ENCODE measurements at places on chromosomes 4 and X.

DNA sequence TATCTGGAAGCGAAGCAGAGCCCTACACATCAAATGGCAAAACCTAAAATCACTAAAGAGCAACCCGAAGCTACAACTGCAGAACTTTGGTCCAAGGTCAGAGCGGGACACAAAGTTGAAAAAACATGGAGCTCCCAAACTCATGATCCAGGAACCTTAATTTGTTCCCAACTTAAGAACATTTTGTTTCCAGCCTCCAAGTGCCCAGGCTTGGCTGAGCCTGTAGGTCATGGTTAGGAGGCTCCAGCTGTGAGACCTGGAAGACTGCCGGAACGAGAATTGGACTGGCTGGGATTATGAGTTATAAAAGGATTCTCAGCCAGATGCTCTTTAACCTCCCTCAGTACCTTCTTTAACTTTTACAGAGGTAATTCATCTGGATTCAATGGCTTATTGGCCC, 349.1 kb upstream of the DDX53 start:
- no peak overlapping the region for H3K27ac ChIP-seq
- H3K4me3 ChIP-seq = no peak overlapping the region
- no peaks in the 10 kb centered on the region for H3K36me3 ChIP-seq
- DNase-seq = no peak

DNA sequence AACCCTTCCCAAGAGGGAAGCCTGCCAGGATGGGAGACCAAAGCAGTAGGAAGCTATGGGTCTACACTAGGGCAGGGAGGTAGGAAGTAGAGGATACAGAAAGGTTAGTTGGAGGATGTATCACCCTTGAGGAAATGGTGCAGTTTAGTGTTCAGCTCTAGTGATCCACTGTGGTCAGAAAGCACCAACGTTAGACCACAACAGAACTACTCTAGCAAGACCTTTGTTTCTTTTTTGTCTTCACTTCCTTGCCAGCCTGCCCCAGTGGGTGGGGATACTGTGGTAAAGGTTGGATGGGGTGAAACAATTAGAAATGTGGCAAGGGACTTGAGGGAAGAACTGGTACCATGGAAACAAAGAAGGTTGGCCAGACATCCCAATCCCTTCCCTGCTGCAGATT, 83.3 kb downstream of the DDIT4L start:
- H3K27ac ChIP-seq = no peak overlapping the region
- no peaks in the 10 kb centered on the region for H3K4me1 ChIP-seq
- no peak for DNase-seq
- H3K4me3 ChIP-seq = no peak overlapping the region
- H3K36me3 ChIP-seq = no peaks in the 10 kb centered on the region

GRCh38 chr4:4387531-4388310, 819 bp downstream of the NSG1 start:
- H3K4me3 ChIP-seq = no peak overlapping the region
- H3K27ac ChIP-seq = no peak overlapping the region
- H3K4me1 ChIP-seq = peaks cover 8% of the 10 kb centered on the region
- DNase-seq = no peak

GRCh38 chrX:154991476-154991875, 31.0 kb downstream of the F8 start:
- H3K4me3 ChIP-seq = no peak overlapping the region
- H3K27me3 ChIP-seq = no peaks in the 10 kb centered on the region
- H3K4me1 ChIP-seq = no peaks in the 10 kb centered on the region
- H3K27ac ChIP-seq = no peak overlapping the region

GRCh38 chr4:156186111-156186510, 232.4 kb upstream of the CTSO start:
- H3K36me3 ChIP-seq = no peaks in the 10 kb centered on the region
- 0 out of 2 replicates have a peak, but pooled peaks cover 3% of the 10 kb centered on the region for H3K27me3 ChIP-seq
- DNase-seq = no peak
- no peak overlapping the region for H3K4me3 ChIP-seq
- H3K4me1 ChIP-seq = no peaks in the 10 kb centered on the region

DNA sequence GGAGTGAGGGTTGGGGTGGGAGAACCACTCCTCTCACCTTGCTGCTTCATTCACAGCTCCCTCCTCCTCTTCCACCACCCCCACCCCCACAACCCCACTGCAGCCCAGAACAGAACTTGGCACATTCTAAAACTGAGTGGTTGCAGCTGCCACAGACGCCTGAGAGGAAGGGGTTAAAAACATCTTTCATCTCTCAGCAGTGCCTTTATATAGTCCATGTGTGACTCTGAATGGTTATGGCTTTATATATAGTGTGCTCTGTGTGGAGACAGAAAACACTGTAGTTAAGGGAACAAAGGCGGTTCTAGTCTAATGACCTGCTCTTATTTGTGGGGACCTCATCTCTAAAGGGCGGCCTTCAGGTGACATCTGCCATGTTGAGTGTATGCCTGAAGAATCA, 144.8 kb downstream of the BCOR start:
- H3K36me3 ChIP-seq = no peaks in the 10 kb centered on the region
- no peaks in the 10 kb centered on the region for H3K27me3 ChIP-seq
- DNase-seq = no peak
- no peak overlapping the region for H3K4me3 ChIP-seq

DNA sequence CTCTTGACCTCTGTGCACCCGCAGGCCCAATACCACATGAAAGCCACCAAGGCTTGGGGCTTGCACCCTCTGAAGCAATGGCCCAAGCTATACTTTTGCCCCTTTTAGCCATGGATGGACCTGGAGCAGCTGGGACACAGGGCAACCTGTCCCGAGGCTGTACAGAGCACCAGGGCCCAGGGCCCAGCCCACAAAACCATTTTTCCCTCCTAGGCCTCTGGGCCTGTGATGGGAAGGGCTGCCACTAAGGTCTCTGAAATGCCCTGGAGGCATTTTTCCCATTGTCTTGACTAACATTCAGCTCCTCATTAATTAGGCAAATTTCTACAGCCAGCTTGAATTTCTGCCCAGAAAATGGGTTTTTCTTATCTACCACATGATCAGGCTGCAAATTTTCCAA, 79.9 kb upstream of the GABRA3 start:
- H3K4me1 ChIP-seq = no peaks in the 10 kb centered on the region
- H3K27ac ChIP-seq = no peak overlapping the region
- no peak for DNase-seq
- H3K36me3 ChIP-seq = no peaks in the 10 kb centered on the region

DNA sequence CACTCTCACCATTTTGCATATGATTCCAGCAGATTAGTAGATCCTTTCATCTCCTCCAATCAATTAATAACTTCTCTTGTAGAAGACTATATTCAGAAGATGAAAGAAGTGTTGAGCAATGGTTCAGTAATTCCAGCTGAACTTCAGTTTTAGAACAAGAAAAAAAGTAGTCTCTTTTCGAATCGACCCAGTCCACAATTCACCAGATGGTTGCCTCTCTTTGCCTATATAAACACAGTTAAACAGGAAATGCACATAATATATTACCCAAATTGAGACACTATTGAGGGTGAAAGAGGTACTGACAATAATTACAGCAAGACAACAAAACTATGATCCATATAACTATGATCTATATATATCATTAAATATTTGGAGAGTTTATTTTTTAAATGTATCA, 16.8 kb upstream of the FAM241A start:
- H3K27me3 ChIP-seq = no peaks in the 10 kb centered on the region
- H3K36me3 ChIP-seq = no peaks in the 10 kb centered on the region
- no peak for DNase-seq
- no peaks in the 10 kb centered on the region for H3K4me1 ChIP-seq
- no peak overlapping the region for H3K4me3 ChIP-seq

DNA sequence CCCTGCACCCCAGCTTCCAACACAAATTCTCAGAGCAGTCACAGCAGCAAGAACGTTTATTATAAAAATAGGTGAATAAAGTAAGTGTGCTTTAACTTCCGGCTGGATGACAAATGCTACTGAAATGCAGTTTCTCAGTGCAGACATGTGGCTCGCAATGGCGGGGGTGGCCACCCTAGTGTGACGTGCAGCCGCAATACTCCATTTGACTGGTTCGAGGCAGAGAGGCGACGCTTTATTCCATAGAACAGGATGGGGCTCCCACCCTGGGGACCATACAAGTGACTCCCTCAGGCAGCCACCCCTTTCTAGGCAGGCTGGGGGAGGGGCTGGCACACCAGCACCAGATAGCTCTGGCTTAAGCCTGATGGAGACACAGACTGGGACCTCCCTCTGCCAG, 14.5 kb downstream of the TNIP2 start:
- no peaks in the 10 kb centered on the region for H3K27me3 ChIP-seq
- H3K27ac ChIP-seq = no peak overlapping the region
- H3K36me3 ChIP-seq = peaks cover 20% of the 10 kb centered on the region
- DNase-seq = no peak

DNA sequence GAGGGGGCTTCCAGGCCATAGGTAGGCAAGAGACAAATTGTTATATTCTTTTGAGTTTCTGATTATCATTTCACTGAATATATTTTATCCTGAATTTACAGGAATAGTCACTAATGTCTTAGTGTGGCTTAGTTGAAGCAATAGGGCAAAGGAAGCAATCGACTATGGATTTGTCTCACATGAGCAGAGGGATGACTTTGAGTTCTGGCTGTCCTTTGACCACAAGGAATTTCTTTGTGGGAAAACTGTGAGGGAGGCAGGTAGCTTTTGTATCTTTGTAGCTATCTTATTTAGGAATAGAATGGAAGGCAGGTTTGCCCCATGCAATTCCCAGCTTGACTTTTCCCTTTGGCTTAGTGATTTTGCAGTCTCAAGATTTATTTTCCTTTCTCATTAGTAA, 207.3 kb upstream of the ANXA10 start:
- no peaks in the 10 kb centered on the region for H3K27me3 ChIP-seq
- H3K4me1 ChIP-seq = no peaks in the 10 kb centered on the region
- H3K27ac ChIP-seq = no peak overlapping the region
- no peak overlapping the region for H3K4me3 ChIP-seq
- DNase-seq = no peak
- no peaks in the 10 kb centered on the region for H3K36me3 ChIP-seq
